ENCODE measurements at places on chromosomes 3 and 15.

DNA sequence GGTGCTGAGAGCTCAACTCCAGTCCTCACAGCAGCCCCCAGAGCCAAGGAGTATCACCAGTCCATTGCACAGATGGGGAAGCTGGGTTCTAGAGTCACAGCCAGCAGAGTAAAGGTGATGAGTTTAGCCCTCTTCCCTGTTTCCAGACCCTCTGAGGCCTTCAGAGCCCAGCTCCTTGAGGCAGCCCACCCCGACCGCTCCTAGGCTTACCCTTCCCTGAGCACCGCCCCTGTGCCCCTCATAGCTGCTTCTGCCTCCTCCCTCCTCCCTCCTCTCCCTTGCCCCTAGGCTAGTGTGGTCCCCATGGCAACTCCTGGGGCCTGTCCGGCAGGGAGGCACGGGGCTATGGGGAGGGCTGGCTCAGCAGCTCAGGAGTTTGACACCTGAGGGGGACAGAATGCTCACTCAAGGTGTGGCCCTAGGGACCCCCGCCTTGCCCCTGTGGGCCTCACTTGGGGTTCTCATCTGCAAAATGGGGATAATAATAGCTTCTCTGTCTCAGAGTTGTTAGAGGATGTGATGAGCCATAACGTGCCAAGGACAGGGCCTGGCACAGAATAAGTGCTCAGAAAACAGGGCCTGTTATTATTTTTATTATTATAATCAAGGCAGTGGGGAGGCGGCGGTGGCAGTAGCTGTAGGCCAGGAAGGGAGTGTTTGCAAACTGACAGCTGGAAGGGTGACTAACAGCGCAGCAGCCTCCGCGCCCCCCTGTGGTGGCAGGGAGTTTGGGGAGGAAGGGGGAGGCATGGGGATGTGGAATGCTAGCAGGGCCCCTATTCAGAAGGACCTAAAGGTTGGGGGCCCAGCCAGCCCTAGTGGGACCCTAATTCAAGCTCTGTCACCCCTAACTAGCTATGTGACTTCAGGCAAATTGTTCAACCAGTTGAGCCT, 11.5 kb downstream of the CSK start:
- peak; percentile 76 for DNase-seq

DNA sequence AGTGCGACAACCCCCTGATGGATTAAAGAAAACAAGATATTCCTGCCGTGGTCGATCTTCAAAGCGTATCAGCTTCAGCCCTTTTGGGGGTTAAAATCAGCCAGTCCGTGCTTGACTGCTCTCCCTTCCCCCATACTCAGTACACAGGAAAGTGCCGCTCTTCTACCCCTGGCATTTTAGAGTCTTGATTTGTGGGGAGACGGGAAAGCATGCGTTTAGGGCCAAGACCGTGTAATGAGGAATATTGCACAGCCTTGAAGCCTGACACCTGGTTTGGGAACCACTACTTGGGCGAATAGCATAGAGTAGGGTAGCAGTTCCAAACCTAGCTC, 540 bp upstream of the EDC3 start:
- DNase-seq: no peak

GRCh38 chr15:73078722-73079121, 26.5 kb downstream of the NEO1 start:
- no peak for DNase-seq

GRCh38 chr3:101867511-101867910, 18.2 kb downstream of the NFKBIZ start:
- no peak for DNase-seq

- no peak for DNase-seq
Measured at GRCh38 chr3:128470134-128470899, 3.6 kb upstream of the DNAJB8 start.

- no peak for DNase-seq
Measured at GRCh38 chr15:66830823-66831222, 128.8 kb downstream of the SMAD6 start.

DNA sequence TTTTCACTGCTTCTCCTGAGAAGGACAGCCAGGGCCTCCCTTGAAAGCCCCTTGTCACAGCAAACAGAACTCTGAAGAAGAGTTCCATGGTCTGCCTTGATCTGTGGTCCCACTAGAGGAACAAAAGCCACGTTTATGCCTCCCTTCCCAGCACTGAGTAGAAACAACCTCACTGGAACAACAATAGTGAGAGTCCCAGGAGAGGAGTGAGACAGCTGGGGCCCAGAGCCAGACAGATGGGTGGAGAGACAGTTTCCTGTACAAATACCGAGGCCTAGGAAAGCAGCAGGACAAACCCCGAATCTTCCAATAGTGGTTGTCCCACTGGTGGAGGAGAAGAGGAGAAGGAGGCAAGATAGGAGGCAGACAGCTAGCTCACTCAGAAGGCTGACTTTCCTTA, 106.1 kb downstream of the WDR76 start:
- no peak for DNase-seq

DNA sequence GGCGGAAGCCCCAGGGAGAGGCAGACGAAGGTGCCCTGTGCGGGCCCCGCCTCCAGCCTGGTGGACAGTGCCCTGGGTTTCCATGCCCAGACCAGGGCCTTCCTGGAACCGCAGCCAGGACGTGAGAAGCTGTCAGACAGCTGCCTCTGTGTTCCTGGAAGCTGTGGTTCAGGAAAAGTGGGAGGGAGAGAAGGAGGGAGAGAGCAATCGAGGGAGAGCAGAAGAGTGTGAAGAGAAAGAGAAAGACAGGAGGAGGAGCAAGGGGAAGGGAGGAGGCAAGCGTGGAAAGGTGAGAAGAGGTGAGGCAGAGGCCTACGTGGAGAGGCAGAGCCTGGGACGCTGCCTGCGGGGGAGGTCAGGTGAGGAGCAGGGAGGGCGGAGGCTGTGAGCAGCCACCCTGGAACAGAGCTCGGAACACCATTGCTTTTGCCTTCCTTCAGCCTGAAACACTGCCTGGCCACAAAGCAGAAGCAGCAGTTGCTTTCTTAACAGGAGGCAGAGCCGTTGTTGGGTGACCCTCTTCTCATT, 18.6 kb downstream of the ZDHHC19 start:
- DNase-seq: peak; percentile 25

DNA sequence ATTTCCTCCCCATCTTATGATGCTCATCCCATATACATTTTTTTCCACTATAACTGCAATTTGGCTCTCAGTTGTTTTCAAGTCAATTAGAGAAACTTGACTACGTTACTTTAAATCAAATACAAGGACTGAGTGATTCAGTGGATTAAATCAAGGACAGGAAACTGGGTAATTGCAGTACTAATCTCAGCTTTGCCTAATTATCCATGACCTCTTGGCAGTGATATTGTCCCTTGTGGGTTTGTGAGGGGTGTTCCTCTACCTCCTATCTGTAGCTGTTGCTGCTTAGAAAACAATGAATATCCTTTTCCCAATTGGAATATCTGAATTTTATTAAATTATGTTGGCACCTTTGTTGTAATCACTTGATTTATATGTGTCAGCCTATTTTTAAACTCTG, 79.4 kb downstream of the ZPLD1 start:
- no peak for DNase-seq

DNA sequence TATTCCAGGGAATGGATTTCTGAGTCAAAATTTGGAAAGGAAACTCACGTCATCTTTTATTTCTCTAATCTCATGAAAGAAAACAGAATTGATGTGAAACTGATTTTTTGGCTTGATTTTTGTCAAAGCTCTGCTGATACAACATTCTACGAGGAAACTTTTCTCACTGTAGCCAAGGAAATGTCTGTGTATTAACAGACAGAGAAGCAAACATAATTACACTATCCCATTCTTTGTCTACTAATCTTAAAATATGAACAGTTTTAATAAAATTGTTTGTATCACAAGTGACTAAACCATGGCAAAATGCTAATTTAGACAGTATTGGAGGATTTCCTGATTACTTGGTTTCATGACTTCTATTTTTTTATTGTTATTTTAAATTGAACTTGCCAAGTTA, 1437.0 kb downstream of the OTOL1 start:
- no peak for DNase-seq

DNA sequence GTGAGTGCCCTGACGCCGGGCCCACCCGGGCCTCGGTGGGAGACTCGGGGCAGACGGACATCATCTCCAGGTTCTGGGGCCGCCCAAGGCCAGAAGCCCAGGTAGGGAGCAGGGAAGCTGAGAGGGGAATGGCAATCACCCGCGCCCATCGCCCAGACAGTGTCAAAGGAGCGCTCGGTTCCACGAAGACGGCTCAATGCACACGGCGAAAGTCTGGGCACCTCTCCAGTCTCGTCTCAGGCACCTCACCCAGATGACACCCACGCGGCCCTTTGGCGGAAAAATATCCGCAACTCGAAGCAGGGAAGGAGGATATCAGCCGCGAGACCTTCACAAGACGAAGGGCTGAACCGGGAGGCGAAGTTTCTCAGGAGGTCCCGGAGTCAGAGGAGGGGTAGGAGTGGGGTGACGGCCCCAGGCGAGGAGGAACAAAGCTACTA, 916 bp downstream of the IL17RD start:
- peak; percentile 33 for DNase-seq

- no peak for DNase-seq
Measured at GRCh38 chr15:95594496-95594895, 736.0 kb upstream of the NR2F2 start.

DNA sequence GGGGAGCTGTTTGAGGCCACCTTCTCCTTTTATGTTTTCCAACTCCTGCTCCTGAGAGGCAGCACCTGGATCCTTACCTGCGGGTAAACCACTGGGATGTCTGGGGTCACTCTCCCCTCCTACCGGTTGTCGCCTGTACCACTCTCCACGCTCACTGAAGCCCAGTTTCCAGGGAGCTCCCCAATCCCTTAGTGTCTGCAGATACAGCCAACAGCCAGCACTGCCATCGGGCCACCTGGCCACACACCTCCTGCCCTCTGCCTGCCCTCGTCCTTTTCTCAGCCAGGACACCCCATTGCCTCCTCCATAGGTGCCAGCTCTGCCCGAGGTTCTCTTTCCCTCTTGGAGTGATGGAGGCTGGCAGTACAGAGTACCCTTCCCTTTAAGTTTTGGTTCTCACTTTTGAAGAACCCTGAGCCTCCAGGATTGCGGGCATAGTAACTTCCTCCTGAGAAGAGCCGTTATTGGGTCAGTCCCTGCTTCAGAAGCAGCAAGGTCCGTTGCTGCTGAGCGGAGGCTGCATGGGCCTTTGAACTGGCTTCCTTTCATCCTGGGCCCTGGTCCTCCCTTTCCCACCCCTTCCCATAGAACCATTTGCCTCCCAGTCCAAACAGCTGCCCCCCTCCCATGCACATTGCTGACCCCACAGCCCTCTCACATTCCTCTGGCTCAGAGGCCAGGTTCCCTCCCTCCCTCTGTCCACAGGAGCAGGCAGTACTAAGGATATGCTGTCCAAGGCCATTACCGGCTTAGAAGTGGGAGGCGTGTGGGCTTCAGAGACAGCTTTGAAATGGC, 30.9 kb downstream of the ARNT2 start:
- no peak for DNase-seq

- peak; percentile 12 for DNase-seq
Measured at GRCh38 chr3:127750226-127751031, 71.9 kb downstream of the MGLL start.

DNA sequence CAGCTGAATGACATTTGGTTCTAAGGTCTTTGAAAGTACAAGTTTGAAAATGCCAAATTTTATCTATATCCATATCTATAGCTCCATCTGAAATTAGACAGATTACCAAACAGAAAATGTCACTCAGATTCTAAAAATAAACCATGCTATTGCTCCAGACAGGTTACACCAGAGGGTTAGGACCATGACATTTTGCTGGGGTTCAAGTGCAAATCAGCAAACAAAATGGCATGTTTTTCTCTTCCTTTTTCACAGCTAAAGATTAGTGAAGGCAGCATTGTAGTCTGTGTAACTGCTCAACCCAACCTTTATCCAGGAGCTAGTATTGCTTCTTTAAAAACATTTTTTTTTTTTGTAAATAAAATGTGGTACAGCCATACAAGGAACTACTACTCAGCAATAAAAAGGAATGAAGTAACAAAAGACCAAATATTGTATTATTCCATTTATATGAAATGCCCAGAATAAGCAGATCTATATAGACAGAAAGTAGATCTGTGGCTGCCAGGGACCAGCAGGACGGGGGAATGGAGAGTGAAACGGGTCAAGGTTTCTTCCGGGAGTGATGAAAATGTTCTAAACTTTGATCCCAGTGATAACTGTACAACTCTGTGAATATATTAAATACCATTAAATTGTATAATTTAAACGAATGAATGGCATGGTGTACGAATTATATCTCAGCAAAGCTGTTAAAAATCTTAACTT, 18.2 kb downstream of the VGLL4 start:
- no peak for DNase-seq

DNA sequence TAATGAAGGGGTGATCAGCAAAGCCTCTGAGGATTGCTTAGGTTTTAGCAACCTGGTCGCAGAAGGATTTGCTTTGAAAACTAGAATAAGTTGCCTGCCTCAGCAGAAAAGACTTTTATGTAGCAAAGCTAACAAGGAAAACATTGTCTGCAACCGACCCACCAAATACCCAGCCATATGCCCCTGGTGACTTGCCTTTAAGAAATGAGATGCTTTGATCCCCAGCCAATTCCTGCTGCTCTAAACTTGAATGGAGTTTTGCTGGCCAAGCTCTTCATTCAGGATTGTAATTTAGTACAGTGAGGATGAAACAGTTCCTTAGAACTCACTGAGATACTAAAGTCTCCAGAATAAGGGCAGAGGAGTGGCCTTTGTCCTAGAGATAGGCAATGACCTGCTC, 139.8 kb upstream of the PROK2 start:
- DNase-seq: no peak

GRCh38 chr15:45179221-45179985, 8.4 kb downstream of the SHF start:
- peak; percentile 39 for DNase-seq

DNA sequence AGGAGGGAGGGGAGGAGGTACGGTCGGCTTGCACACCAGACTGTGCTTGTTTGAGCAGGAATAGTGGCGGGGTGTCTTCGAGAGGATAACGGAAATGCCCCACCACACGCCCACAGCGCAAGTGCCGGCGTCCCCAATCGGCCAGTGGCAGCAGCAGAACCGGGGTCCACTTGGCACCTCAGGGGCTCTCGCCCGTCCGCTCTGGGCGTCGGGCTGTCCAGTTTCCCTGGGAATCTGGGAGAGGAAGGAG, 53.7 kb downstream of the CCDC54 start:
- peak; percentile 38 for DNase-seq

- no peak for DNase-seq
Measured at GRCh38 chr3:3464131-3464530, 284.6 kb upstream of the CRBN start.

DNA sequence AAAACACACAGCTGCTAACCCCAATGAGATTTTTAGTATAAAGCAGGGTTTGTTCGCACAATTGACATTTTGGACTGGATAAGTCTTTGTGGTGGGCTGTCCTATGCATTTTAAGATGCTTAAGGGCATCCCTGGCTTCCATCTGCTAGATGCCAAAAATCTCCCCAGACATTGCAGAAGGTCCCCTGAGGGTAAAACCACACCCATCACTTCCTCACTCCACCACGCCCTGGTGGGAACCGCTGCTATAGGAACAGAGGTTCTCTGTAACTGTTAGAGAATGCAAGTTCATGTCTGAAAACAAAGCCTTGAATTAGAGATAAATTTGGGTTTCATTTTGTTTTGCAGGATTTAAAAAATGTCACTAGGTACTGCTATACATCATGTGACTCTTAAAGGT, 67.7 kb downstream of the ARHGEF26 start:
- no peak for DNase-seq

GRCh38 chr3:168806871-168807270, 711.1 kb upstream of the GOLIM4 start:
- DNase-seq: no peak

GRCh38 chr3:178969004-178969700, 102.5 kb downstream of the ZMAT3 start:
- no peak for DNase-seq
